NCI-H446 (cell line): ENCODE measurements at places on chromosomes 11 and 22.

- DNase-seq: no peak
Observed at GRCh38 chr11:76857781-76858410, 2.8 kb upstream of the ACER3 start.

DNA sequence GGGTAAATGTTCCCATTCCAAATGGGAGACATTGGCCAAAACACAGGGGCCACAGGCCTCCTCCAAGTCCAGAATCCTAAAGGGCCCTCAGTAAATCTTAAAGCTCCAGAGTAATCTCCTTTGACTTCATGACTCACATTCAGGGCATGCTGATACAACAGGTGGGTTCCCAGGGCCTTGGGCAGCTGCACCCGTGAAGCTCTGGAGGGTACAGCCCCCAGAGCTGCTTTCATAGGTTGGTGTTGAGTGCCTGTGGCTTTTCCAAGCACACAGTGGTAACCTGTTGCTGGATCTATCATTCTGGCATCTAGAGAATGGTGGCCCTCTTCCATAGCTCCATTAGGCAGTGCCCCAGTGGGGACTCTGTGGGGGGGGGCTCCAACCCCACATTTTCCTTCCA lies 54.0 kb downstream of the NELL1 start:
- DNase-seq: no peak

- DNase-seq: no peak
Observed at GRCh38 chr11:134761926-134762247, 349.8 kb upstream of the B3GAT1 start.

GRCh38 chr11:81495699-81496292 lies 1237.9 kb downstream of the FAM181B start:
- no peak for DNase-seq
